H54 (cell line): ENCODE measurements at places on chromosomes 1 and 21.
A peak's percentile ranks its signal among the peaks of the same experiment; 100 is the strongest.

- peak; percentile 32 for DNase-seq
Measured at GRCh38 chr1:86774305-86775295, 70.2 kb downstream of the SH3GLB1 start.

DNA sequence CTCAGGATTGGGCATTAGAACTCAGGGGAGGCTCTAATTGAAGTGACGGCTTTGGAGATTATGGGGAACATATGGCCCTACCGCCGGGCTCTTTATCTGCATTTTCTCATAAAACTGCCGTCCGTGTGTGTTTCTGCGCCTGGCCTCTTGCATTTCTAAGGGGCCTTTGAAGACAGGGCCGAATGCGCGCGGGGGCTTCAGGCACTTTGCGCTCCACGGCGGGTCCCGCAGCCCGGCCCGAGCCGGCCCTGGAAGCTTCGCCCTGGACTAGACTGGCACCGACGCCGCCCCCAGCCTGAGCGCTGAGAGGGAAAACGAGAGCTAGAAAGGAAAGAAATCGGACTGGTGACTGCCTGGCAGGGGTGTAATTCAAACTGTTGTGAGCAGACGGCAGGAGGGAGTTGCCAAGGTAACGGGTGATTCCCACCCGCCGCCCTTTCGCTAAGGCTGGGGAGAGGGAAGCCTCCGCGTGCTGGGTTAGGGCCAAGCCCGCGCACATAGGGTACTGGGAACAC is 120.7 kb downstream of the LMX1A start:
- DNase-seq = no peak

- no peak for DNase-seq
Measured at GRCh38 chr1:66182026-66182425, 351.9 kb upstream of the SGIP1 start.

DNA sequence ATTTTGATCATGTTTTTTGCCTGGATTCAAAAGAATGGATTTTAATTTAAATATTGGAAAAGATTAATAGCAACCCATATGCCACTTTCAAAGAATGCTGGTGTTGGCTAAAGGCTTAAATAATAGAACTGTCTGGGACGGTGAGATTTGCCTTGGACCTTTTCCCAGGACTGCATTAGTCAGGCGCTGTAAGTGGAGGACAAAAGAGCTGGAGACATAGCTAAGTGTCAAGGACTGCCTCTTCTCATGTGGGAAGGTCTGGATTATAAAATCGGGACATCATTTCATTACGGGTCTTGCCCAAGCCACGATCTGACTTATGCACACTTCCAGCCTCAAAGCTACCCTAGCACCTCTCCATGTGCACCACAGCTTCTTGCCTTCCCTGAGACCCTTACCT is 458.5 kb upstream of the DEPDC1 start:
- DNase-seq = no peak

GRCh38 chr1:6087377-6087772 is 41.7 kb downstream of the KCNAB2 start:
- no peak for DNase-seq

- DNase-seq = no peak
Measured at GRCh38 chr1:208065862-208066261, 154.9 kb upstream of the CD34 start.

DNA sequence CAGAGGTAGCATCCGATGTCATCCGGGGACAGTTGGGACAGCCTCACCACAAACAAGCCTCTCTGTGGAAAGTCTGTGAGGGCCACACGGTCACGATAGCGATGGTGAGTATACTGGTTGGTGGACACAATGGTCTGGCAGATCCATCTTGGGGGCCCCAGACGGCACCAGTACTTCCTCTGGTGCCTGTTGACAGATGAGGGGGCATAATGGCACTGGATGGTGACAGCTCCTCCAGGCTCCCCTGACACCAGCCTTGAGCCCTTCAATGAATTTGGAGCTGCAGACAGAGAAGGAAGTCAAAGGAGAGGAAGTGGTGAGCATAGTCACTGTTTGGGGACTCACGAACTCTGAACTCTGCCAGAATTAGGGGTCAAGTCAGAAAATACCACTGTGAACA is 8.0 kb downstream of the FCAMR start:
- no peak for DNase-seq

- DNase-seq = no peak
Measured at GRCh38 chr1:117783606-117784396, 145.6 kb downstream of the GDAP2 start.

GRCh38 chr1:41492341-41492848 is 7.9 kb upstream of the EDN2 start:
- no peak for DNase-seq

DNA sequence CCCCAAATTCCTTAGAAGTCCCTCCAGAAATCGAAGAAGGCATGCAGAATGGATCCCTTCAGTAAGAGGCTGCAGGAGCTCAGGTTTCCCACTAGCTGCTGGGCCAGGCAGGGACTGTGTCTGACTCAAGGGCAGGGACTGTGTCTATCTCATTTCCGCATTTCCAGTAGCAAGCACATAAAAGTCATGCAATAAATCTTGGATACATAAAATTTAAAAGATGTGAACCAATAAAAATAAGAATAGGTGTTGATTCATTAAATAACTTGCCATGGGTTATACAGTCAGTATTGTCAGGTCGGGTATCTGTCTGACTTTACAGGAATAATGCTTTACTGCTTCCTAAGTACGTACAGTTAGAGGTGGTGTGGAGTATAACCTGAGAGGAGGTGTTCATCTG is 15.2 kb downstream of the PM20D1 start:
- DNase-seq = no peak

GRCh38 chr1:22506130-22506692 is 54.6 kb downstream of the ZBTB40 start:
- no peak for DNase-seq

GRCh38 chr1:44296086-44296485 is 59.0 kb downstream of the ERI3 start:
- no peak for DNase-seq

DNA sequence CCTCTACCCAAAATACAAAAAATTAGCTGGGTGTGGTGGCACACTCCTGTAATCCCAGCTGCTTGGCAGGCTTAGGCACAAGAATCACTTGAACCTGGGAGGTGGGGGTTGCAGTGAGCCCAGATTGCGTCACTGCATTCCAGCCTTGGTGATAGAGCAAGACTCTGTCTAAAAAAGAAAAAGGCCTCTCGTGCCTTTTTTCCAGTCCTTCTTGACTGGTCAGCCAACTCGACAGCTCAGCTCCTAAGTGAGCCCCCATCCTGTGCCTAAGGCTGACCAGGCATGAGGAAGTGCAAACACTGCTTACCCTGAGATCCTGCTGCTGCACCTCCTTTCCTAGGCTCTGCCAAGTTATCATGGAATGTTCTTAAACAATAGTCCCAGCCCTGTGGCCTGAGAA is 10.1 kb upstream of the PROK1 start:
- DNase-seq = no peak

- DNase-seq = no peak
Measured at GRCh38 chr1:115175596-115175995, 86.3 kb upstream of the TSPAN2 start.

DNA sequence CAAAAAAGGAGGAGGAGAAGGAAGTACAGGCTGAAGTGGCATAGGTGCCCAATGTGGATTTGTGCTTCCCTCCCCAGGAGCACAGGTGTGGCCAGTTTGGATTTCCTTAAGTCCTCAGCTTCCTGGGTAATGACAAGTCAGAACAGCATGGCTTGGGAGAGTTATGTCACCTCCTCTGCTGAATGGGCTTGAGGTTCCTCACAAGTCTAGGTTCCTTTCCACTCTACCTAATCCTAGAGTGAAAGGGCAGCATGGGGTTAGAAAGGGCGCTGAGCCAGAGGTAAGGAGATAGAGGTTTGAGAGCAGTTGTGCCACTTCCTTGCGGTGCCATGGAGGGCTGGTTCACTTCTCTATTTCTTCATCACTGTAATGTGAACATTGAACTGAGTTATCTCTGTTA is 35.5 kb upstream of the IL20 start:
- DNase-seq = no peak

DNA sequence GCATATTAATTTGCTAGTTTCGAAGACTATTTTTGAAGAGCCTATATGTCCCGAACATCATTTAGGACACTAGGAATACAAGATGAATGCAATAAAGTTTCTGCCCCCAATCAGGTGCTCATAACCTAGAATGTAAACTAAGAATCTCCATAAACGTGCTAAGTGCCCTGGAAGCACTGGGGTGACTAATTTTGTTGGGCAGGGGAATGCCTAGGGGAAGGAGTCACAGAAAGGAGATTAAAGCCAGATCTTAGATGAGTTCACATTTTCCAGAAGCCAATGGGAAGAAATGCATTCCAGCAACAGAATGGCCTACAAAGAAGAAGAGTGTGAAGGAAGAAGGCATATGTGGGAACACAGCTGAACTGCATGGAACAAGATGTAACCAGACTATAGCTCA is 19.5 kb downstream of the SCYL3 start:
- no peak for DNase-seq

DNA sequence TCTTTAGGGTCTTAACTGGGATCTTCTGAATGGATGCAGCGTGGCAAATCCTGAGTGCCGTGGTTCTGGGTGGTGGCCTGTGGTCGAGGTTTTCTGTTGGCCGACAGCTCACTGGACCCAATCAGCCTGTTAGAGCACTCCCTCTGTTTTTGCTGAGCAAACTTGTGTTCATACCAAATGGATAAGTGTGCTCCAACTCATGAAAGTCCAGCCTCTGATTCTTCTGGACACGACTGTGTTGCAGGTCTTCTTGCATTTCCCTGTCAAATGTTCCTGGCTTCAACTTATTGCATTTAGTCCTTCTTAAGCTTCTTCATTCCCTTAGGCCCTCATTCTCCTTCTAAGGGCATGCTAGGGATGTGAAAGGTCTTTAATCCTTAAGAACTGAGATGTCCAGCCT is 63.7 kb downstream of the AJAP1 start:
- no peak for DNase-seq

DNA sequence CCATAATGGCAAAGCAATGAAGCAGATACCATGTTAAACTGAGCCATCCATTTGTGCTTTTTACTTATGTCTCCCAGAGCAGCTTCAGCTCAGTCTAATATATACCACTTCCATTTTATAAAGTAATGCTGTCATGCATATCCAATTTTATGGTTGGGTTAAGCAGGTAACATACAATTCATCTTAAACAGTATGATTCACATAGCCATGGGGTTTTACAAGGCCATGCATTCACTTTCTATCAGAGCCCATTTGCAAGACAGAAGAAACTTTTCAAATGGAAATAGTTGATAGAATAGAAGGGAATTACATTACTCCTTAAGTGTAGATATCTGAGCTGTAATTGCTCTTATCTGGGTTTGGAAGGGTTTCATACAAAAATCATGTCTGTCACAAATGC is 580.5 kb upstream of the CXADR start:
- DNase-seq = no peak

DNA sequence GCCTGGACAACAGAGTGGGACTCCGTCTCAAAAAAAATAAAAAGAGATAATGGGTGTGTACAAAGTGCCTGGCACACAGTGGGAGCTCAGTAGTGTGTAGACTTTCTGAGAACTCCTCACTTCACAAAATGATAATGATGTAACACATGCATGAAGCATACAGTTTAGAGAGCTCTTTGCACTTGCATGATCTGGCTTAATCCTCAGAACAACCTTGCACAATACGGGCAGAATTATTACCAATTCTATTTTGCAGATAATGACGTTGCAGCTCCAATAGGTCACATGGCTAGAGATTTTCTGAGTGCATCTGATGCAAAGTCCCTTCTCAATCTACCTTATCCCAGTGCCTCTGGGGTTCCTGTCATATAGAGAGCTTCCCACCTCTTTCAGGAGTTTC is 71.4 kb downstream of the CD247 start:
- DNase-seq = no peak

- DNase-seq = no peak
Measured at GRCh38 chr1:228494044-228494353, 6.8 kb downstream of the RNF187 start.

- no peak for DNase-seq
Measured at GRCh38 chr21:17003763-17004373, 509.0 kb upstream of the CXADR start.

- no peak for DNase-seq
Measured at GRCh38 chr1:182348961-182349747, 42.4 kb downstream of the GLUL start.

- DNase-seq = no peak
Measured at GRCh38 chr1:115134231-115134630, 44.9 kb upstream of the TSPAN2 start.

DNA sequence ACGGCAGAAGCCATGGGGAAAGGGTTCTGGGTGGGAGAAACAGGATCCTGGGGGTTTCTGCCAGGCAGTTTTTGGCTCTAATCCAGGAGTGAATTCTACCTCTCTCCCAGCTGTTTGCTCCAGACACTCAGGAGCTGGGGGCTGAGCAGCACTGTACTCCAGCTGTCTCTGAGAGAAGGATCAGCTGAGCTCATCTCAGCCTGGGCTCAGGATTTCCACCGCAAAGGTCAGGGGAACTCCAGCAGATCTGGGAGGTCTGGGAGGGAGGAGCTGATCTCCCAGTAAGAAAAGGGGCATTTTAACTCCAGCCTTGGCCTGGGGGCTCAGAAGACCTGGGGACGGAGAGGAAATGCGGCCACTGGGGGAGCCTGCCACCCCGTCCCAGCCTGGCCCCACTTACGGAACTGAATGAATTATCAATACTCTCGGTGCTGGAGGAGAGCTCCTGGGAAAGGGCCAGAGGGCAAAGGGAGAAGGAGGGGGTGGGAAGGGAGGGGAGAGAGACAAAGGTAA is 17.3 kb downstream of the PI4KB start:
- no peak for DNase-seq

- no peak for DNase-seq
Measured at GRCh38 chr1:26690576-26691031, 5.2 kb upstream of the ARID1A start.

GRCh38 chr1:47699492-47700235 is 261.8 kb downstream of the FOXD2 start:
- DNase-seq = no peak

- no peak for DNase-seq
Measured at GRCh38 chr1:202698276-202698675, 12.0 kb downstream of the SYT2 start.

- DNase-seq = no peak
Measured at GRCh38 chr1:77018761-77019160, 151.5 kb downstream of the ST6GALNAC5 start.

DNA sequence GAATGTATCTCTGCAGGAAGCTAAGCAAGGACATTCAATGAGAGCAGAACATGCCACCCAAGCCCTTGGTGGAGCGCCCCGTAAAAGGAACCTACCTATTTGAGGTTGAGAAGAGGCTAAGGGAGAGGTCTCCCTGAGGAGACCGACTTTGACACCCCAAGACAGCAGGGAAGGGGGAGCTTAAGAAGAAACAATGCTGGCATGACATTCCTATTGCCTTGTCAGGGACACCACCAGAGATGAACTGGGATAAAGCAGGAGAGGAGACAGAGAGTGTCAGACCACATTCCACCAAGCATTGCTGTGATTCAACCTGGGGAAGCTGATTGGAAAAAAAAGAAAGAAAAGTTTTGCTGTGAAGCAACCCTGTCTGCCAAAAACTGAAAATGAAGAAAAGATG is 13.3 kb upstream of the S100A2 start:
- DNase-seq = no peak

- no peak for DNase-seq
Measured at GRCh38 chr1:22133931-22134324, 9.0 kb downstream of the WNT4 start.
